ENCODE measurements at places on chromosomes 1 and 21.

DNA sequence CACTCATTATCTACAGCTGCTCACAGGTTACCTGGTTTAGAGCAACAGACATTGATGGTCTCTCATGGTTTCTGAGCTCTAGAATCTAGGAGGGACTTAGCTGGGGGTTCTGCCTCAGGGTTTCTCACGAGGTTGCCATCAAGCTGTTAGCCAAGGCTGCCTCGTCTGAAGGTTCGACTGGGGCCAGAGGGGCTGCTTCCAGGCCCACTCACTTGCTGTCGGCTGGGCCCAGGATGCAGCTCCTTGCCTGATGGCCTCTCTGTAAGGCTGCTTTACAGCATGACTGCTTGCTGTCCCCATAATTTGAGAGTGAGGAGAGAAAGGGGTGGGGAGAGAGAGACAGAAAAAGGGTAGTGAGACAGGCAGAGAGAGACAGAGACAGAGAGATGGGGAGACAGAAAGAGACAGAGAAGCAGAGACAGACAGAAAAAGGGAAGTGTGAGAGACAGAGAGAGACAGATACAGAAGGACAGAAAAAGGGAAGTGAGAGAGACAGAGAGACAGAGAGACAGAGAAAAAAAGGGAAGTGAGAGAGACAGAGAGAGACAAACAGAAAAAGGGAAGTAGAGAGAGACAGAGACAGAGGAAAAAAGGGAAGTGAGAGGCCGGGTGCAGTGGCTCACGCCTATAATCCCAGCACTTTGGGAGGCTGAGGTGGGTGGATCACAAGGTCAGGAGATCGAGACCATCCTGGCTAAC is 106.8 kb upstream of the C1orf174 start:
- peak; percentile 74 for DNase-seq

- no peak for DNase-seq
Measured at GRCh38 chr1:54984131-54984842, 3.9 kb downstream of the TMEM61 start.

- no peak for DNase-seq
Measured at GRCh38 chr21:39020751-39021477, 162.3 kb downstream of the PSMG1 start.

DNA sequence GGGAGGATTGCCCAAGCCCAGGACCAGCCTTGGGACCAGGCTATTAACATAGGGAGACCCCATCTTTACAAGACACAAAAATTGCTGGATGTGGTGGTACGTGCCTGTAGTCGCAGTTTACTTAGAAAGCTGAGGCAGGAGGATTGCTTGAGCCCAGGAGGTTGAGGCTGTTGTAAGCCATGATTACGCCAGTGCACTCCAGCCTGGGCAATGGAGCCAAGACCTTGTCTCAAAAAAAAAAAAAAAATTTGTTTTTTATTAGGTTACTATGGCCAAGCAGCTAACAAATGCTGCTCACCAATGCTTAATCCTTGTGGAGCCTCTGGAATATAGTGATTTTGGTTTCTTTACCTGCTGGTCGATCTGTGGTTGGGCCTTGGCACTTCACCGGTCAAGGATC is 8.8 kb downstream of the ARID1A start:
- no peak for DNase-seq

GRCh38 chr1:6819246-6820040 is 34.2 kb downstream of the CAMTA1 start:
- DNase-seq = no peak

DNA sequence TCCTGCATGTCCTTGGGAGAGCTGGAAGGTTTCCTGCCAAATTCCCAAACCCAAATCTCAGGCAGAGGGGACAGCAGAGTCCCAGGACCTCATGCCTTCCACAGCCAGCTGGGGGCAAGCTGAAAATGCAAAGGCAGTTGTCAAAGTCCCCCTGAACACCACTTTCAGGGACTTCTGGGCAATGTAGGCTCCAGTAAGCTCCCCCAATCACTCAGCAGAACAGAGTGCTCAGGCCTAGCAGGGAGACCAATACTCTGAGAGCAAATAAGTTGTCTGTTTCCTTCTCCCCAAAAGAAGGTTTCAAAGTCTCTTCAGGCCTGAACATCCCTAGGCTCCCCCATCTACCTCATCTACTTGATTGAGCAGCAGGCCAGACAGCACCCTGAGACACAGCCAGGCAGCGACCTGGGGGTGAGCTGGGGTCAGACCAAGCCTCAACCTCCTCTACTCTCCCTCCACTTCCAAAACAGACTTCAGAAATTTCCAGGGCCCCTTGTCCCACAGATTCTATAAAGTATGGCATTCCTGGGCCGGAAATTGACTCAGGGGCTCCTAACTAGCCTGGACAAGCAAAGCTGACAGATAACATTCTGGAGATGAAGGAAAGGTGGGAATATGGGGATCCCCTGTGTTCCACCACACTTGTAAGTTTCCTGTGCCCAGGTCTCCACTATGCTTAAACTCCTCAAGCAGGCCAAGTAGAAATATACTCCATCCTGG is 1.9 kb downstream of the SLC9A1 start:
- no peak for DNase-seq

DNA sequence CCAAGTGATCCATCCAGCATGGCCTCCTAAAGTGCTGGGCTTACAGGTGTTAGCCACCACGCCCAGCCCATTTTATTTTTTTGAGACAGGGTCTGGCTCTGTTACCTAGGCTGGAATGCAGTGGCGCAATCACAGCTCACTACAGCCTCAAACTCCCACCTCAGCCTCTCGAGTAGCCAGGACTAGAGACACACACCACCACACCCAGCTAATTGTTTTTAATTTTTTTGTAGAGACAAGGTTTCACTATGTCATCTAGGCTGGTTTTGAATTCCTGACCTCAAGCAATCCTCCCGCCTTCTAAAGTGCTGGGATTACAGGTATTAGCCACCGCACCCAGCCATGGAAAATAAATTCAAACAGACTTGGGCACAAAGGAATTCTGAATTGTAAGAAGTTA is 31.9 kb downstream of the PUM1 start:
- no peak for DNase-seq

- peak; percentile 14 for DNase-seq
Measured at GRCh38 chr1:180888870-180889269, 23.8 kb upstream of the KIAA1614 start.

- DNase-seq = no peak
Measured at GRCh38 chr1:19053486-19053885, 97.0 kb upstream of the IFFO2 start.

DNA sequence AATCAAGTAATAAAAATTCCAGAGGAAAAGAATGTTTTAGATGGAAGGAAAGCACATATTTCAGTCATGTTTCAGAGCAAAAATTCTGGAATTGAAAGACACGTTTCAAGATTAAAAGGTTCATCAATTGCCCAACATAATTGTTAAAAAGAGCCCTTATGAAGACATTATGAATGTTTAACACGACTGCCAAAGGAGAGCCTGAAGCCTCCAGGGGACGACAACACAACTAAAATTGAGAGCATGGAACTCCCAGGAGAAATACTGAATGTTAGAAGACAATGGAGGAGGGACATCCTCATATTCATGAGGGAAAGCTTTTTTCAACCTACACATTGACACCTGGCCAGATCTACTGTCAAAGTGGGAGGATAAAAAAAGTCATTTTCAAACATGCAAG is 16.0 kb downstream of the OR2T11 start:
- peak; percentile 30 for DNase-seq

- peak; percentile 14 for DNase-seq
Measured at GRCh38 chr1:214579183-214579582, 23.8 kb upstream of the CENPF start.

DNA sequence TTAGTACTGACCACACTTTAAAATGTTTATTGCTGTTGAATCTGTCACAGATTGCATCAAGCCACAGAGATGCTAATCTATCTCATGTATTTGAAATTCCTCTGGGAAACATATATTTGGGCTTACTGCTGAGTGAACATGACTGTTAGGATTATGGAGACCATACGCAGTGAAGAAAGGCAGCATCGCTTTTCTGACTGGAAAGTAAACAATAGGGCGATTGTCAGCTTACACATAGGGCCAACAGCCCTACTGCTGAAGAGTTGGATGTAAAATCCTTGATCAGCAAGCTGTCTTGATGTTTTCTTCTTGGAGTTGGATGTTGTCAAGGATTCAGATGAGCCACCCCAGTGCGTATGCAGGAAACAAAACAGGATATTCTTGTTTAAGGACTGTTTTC is 368.7 kb upstream of the ADGRL2 start:
- no peak for DNase-seq

- DNase-seq = no peak
Measured at GRCh38 chr1:52792036-52792435, 50.5 kb upstream of the ZYG11A start.

GRCh38 chr1:33455539-33456501 is 16.6 kb upstream of the ZSCAN20 start:
- peak; percentile 41 for DNase-seq

- no peak for DNase-seq
Measured at GRCh38 chr1:180365039-180365438, 135.0 kb downstream of the LHX4 start.

DNA sequence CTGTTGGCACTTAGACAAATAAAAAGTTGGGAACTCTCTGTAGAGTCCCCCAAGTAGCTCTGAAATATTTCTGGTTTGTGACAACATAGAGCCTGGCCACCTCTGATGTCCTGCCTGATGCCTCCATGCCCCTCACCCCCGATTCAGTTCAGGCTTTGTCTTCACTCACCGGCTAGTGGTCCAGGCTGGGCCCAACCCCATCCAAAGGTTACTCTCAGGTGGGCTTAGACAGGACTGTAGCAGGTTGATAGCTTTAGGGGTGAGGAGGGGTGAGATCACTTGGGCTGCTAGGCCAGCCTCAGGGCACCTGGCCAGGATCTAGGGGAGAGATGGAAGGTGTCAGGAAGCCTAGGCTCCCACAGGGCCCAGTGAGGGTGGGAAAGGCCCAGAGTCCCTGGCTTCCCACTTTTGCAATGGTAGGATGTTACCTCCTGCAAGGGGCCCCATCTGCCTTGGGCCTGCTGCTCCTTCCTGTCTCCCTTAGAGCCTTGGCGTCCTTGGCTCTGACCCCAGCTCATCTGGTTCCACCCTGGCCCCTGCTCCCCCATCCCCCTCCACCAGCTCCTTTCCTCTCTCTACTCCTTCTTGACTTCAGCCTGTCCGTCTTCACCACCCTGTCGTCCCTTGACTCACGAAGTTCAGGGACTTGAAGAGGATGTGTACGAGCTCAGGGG is 6.7 kb downstream of the EPS8L3 start:
- no peak for DNase-seq

DNA sequence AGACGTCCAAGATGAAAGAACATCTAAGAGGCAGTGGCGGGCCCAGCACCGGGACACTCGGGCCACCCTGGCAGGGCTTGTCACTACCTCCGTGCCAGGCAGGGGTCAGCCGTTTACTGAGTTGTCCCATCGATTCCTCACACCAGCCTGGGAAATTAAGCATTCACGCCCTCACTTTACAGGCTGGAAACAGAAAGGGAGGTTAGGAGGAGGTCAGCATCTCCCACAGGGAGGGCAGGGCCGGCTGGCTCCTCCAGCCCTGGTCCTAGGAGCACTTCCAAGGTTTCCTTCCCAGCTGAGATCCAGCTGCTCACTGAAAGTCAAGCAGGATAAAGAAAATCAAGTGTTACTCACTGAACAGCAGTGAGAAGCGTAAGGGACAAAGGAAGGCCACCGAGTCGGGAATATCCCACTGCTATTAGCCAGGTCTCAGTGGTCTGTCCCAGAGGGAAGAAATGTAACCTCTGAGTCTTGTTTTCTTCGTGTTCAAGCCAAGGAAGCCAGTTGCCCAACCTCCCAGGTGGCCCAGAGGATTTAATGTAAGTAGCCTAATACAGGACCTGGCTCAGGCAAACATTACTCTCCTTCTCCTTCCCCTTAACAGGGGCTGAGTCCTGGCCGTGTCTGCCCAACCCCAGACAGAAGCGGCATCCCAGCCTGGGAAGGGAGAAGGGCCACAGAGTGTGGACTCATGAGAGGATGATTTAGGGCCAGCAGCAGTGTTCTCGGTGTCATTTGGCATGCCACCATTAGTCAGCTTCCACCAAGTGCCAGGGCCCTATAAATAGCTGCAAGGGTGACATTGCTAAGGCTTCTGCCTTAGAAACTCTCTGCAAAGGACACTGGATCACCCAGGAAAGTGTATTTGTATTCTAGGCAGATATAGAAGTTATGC is 203.1 kb upstream of the GALNT2 start:
- no peak for DNase-seq

DNA sequence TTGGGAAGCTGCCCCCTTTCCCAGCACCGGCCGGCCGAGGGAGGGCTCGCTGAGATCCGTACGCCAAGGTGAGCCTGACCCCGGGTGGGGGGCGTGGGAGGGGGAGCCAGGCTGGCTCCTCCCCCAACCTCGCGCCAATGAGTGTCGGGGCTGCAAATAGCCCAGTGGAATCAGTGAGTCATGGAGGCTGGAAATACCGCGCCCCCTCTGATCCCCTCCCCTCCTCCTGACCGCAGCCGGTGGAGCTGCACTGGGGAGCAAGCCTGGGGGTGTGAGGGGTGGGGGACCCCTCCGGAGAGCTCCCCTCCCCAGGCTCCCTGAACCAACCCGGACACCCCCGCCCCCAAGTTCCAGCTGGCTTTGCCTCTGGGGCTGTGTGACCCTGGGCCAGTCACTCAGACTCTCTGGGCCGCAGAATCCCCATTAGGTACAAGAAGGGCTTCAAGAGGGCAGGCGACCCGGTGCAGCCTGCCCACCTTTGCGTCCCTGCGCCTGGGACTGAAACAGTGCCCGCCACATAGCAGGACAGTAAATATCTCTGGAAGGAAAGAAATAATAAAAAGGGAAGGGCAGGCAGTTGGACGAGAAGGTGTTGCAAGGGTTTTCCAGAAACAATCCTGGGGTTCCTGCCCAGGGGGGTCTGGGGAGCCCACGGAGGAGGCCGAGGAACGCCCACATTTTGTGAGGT is 4.5 kb downstream of the HSPB7 start:
- no peak for DNase-seq

GRCh38 chr1:64851664-64852063 is 106.8 kb downstream of the RAVER2 start:
- DNase-seq = no peak

- no peak for DNase-seq
Measured at GRCh38 chr1:18200918-18201317, 93.3 kb downstream of the IGSF21 start.

DNA sequence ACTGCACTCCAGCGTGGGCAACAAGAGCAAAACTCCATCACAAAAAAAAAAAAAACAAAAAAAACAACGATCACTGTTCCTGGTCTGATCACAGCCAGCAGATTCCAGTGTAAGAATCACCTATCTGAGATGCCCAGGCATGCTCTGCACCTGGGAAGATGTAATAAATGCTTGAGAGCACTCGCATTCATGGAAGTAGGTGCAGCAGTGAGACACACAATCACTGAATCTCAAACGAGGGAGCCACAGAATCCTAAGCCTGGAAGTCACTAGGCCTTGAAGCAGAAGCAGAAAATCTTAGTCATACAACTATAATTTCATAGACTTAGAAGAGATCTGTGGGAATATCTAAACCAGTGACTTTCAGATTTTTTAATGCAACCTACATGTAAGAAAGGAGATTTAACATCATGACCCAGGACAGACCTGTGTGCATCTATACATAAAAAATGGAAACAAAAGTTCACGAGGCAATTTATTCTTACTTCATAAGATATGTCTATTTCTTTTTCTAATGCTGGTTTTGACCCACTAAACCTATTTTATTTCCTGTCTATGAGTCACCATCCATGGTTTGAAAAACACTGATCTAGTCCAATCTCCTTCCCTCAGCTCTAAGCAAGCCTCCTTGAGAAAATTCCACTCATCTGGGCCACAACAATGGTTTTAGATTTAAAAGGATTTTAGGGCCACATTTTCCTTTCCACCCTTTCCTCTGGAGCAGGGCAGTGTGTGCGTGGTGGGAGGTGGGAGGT is 30.4 kb downstream of the RIMS3 start:
- DNase-seq = no peak

- no peak for DNase-seq
Measured at GRCh38 chr1:64917328-64917861, 49.0 kb downstream of the JAK1 start.

GRCh38 chr21:38753557-38753971 is 52.2 kb upstream of the ETS2 start:
- no peak for DNase-seq

Measured in naive B cell (primary cell).